ENCODE measurements at places on chromosomes 5 and 9. TPM values are rescaled to one million over a fixed set of nuclear protein-coding genes. Genes with fewer than 3 reads are reported as not detected.

GRCh38 chr9:406886-407654, 192.4 kb downstream of the DOCK8 start:
- no peak for DNase-seq

DNA sequence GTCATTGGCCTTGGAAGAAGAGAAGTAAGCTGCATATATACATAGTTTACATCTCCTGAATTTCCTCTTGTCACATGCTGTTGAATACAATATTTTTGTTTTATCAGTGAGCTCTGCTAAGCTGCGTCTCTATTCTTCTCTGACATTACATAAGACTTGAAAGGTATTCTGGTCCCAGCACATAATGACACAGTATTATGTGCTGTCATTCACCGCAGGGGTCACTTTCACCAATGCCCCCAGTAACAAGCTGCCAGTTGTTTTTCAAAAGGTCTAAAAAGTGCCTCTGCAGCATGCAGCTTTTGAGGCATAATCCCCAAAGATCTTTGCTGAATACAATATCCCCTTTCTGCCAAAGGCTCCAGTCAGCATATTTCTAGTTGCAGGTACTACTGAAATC, 349.0 kb upstream of the FAM174A start:
- no peak for DNase-seq

DNA sequence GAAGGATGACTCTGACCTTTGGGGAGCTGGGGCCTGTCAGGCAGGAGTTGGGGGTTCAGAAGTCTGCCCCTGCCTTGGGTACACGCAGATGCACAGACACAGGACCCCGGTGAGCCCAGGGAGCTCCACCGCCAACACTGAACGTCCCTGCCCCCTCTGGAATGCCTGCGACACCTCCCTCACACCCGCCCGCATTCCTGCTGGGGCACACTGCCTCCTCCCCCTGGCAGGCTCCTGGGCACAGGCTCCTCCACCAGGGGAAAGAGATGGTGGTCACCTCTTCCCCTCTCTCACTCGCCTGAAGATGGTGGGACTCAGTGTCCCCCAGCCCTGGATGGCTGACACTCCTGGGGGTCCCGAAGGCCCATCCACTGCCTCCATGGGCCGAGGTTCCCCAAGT, 12.0 kb downstream of the CRB2 start:
- no peak for DNase-seq

DNA sequence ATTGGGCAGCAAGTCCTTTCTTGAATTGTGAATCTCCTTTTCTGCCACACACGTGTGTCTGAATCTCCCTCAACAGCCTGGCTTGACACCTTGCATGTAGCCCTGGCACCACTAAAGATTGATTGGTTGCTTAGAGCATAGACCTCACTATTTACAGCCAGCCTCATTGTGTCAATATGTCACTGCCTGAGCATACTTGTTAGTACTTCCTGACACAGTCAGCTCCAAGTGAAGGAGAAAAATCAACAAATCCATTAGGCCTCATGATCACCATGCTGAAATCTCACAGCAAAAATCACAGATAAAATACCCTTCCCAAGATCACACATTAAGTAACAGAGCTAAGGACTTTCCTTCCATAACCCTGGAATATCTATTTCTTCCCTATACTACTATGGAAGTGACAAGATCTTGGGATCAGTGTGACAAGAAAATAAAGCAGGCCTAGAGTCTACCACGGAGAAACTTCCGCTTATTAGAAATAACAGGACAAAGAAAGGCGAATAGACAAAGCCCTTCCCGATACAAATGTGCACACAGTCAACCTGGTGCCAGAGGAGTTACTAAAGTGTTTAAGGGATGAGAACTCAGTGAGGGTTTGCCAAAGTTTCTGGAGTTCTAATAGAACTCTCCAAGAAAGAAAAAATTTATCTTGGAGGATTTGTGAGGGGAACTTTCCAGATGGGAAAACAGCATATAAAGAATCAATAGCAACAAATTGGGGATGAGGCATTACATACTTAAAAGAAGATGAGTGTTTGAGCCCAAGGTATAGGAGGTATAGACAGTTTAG, 5.6 kb upstream of the ARL15 start:
- DNase-seq, result no peak

GRCh38 chr5:132204371-132205135, 23.1 kb downstream of the P4HA2 start:
- DNase-seq, result no peak

- no peak for DNase-seq
Measured at GRCh38 chr9:111744363-111744762, 50.4 kb downstream of the SHOC1 start.

DNA sequence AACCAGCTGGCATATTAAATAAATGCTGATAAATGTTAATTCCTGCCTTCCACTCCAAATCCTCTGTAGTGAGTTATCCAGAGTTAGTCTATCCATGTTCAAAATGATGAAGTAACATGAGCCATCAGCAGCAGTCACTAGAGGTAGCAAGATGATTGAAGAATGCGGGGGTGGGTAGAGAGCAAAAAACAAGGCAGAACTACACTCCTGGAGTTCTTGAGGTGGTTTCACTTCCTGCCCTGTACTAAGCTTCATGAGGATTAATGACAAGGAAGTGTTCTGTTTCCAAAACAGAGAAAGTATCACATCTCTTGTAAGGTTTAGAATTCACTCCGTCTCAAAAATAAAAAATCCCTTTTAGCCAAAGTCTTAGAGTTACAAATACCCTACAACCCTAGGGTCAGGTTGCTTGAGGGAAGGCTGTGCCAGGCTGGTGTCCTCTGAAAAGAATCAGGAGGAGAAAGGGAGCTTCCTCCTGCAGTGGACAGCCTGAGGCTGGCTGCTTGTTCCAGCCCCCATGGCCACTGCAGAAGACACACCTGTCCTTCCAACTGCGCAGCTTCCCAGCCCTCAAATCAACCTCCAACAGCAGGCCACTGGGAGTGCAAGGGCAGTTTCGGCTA, 180.2 kb downstream of the DENND1A start:
- no peak for DNase-seq

DNA sequence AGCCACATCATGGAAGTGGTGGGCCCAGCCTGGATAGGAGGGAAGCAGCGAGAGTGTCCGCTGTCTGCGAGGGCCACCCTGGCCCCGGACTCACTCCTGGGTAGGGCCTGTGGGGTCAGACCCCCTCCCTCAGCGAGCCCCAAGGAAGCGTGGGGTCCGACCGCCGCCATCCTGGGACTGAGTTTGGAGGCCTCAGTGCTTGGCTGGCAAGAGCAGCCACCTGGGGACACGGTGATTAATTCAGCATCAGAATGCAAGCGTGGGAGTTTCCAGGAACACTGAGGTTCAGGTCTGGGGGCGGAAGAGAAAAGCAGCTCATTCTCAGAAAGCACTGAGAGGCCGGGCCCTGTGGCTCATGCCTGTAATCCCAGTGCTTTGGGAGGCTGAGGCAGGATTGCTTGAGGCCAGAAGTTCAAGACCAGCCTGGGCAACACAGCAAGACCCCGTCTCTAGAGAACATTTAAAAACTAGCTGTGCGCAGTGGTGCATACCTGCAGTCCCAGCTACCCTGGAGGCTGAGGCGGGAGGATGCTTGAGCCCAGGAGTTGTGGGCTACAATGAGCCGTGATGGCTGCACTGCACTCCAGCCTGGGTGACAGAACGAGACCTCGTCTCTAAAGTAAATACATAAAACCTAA, 18.3 kb upstream of the CAMSAP1 start:
- no peak for DNase-seq

GRCh38 chr5:1725641-1726468, 73.8 kb downstream of the MRPL36 start:
- DNase-seq, result no peak

DNA sequence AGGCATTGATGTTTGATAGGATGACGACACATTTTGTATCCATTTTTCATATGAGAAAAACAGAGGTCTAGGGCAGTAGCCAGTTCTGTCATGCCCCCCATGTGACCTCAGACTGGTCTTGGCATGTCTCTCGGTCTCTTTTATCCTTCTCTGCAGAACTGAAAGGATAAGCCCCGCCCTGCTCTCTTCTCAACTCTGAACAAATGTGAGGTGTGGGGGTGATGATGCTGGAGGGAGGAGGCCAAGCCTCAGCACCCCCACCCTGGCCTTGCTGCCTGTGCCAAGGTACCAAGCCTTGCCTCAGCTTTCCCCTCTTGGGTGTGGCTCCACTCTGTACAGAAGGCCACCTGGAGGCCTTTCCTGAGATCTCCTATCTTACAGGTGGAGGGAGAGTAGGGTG, 19.5 kb upstream of the CRB2 start:
- DNase-seq, result no peak

DNA sequence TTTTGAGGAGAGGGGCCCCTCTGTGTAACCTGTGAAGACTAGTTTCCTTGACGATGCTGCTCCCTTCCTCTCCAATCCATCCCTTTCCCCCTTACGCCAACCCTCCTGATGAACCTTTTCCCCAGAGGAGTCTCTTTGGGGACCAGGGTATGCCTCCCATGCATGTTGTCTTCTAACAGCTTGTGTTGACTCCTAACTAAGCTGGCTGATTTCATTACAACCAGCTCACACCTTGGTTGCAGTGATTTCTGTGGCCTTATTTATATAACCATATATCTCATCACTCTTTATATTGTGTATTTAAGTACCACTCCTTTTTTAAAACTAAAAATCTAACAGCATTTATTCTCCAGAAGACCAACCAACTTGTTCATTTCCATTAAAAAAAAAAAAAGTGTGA, 42.5 kb downstream of the SFXN1 start:
- no peak for DNase-seq

GRCh38 chr9:806285-807156, 35.0 kb upstream of the DMRT1 start:
- DNase-seq, result no peak

DNA sequence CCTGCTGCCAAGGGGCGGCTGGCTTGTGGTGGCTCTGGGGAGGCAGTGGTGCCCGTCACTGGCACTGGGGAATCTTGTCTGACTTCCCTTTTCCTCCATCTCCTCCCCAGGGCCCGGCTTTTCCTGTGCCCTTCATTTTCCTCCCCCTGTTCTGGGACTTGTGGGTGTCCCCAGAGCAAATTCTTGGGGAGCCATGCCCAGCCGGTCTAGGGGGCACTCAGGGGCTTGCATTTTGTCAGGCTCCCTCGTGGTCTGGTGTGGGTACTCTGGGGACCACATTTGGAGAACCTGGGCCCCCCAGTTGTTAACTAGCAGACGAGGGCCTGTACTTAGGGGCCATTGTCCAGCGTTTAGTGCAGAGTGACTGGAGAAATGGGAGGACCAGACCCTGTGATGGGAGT, 105.2 kb upstream of the IER5L start:
- no peak for DNase-seq

DNA sequence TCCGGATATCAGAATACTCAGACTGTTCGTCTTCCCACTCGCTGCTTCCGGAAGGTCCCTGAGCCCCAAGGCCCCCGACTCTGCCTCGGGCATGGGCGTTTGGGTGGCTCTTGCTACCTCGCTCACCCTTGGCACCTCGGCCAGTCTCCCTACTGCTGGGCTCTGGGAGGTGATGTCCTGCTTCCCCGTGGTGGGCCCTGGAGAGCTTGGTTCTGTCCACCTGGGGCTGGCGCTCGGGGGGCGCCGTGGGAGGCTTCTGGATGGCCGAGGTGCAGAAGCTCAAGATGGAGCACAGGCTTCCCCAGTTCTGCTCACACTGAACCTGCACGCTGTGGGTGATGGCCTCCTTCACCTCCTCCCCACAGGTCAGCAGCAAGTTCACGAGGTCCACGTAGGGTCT, 10.4 kb downstream of the STC2 start:
- DNase-seq, result no peak

DNA sequence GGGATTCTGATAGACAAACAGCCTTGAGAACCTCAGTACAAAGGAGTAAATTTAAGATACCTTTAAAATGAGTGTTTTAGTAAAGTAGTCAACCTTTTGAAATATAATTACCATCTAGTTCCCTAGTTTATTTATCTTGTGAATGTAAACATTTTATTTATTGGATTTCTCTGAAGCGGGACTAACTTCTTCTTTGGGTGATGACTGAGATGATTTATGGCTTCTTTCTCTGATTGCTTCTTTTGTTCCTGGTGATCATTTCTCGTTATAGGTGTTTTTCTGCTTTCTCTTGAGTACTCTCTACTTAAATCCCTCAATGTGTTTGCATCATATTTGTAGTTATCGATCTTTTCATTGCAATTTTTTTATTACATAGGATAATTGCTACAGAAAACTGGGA, 33.2 kb downstream of the PRDM6 start:
- no peak for DNase-seq

GRCh38 chr5:118825226-118825625, 163.1 kb downstream of the DTWD2 start:
- no peak for DNase-seq

- no peak for DNase-seq
Measured at GRCh38 chr9:92968081-92968480, 20.8 kb downstream of the FGD3 start.

DNA sequence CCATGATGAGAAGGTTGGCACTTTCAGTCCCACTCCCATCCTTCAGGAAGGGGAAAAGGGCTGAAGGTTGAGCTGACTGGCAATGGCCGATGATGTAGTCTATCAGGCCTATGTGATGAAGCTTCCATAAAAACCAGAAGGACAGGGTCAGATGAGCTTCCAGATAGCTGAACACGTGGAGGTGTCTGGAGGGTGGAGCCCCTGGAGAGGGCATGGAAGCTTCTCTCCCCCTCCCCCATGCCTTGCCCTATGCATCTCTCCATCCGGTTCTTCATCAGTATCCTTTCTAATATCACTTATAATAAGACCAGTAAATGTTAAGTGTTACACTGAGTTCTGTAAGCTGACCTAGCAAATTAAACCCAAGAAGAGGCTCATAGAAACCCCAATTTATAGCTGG, 32.6 kb upstream of the SMU1 start:
- DNase-seq, result no peak

DNA sequence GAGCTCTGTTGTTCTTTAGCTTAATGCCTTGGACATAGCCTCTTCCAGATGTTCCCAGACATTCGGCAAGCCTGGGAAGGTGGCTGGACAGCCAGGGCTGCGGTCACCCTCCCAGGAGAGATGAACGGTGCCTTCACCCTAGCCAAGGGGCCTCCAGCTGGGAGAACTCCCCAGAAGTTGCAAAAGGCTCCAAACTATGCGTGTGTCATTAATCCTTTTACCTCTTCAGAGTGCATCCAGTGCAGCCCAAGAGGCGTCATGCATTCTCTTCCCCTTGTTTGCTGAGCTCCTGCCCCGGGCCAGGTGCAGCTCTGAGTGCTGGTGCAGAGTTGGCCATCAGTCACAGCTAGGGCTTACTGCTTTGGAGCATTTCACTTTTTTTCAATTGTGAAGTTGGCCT, 22.8 kb downstream of the HMCN2 start:
- no peak for DNase-seq

- no peak for DNase-seq
Measured at GRCh38 chr9:81849631-81850259, 78.5 kb upstream of the SPATA31D4 start.

The ANKRD20A1 gene
- total RNA-seq, result 5.2 TPM

The CCDC152 gene
- not detected for total RNA-seq

The CFAP157 gene
- 0.22 TPM for total RNA-seq

The BASP1 gene
- total RNA-seq, result 0.34 TPM

The DNAI1 gene
- total RNA-seq, result 1.1 TPM

The SLC34A3 gene
- total RNA-seq, result 0.15 TPM

The INSL6 gene
- not detected for total RNA-seq

The CBY3 gene
- not detected for total RNA-seq

The MCTP1 gene
- 0.44 TPM for total RNA-seq
